ENCODE measurements at places on chromosomes 1 and 21. TPM values are rescaled to one million over a fixed set of nuclear protein-coding genes. Genes with fewer than 3 reads are reported as not detected.

DNA sequence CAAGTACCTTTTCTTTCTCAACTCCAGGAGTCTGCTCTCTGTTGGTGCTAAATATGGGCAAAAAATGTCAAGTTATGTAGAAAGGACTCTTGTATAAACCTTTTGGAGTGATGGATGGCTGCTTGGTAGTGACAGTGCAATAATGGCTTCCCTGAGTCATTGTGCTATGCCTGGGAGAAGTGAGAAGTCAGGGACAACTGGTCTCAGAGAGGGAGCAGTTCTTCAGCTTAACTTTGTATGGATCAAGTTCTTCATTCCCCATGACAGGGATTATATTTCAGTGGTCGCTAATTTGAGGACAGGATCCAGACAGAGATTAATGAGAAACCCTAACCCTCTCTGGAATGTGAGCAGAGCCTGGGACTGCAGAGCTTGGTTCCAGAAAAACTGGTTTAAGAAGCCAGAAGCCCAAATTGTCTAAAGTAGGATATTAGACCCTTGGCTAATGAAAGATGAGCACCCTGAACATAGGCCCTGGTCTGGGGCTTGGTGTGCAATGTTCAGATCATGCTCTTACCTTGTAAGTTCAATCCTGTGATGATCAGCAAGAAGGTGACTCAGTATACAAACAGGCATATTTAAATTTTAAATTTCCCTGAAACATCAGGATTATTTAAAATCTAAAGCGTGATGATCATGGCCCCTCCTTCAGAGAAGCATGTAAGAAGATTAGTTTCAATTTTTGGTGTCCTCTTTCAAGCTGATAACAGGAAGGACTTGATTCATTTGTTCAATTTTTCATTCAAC lies 50.9 kb downstream of the NTMT2 start:
- no peak for DNase-seq

Gene SMG5
- 35.7 TPM for total RNA-seq

Gene CRP
- total RNA-seq = not detected

Gene OR6K3
- not detected for total RNA-seq

Gene CTSE
- total RNA-seq = not detected

Gene FMO3
- total RNA-seq = 19.3 TPM
